ENCODE measurements at places on chromosomes 16 and 17.

GRCh38 chr16:81554979-81555378 is 110.4 kb downstream of the CMIP start:
- DNase-seq, result no peak

- DNase-seq, result no peak
Observed at GRCh38 chr17:67316781-67317180, 49.6 kb downstream of the PSMD12 start.

DNA sequence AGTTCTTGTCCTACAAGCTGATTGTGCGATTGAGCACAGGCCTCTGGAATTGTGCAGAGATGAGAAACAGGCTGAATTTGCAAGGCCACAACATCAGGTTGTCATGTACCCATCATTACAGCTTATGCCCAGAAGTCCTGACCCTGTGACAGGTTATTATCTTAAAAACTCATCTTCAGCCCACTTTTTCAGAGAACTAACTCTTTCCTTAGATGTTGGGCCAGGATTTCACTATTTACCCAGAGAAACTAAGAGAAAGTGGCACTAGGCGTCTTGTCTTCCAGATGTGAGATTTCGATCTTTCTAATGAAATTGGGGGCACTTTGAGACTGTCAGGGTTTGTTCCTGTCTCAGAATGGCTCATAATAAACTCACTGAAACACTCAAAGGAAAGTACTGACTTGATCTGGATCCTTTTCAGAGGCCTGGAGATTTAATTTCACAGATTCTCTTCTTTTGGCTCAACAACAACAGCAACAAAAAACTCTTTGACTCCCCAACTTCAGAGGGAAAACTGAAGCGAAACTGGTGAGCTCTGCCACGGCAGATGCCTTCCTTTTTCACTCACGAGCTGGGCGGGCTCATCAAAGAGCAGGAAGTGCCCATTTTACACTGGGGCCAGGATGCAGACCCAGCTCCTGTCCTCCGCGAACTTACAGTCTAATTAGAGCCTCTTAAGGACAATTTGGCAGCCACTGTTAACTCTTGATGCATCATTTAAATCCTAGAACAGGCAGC is 17.7 kb upstream of the SLC12A3 start:
- no peak for DNase-seq

GRCh38 chr17:67401598-67402504 is 24.8 kb downstream of the PITPNC1 start:
- no peak for DNase-seq

- no peak for DNase-seq
Observed at GRCh38 chr16:55839115-55839514, 6.2 kb upstream of the CES1 start.

GRCh38 chr17:75459246-75459589 is 2.8 kb downstream of the TMEM94 start:
- no peak for DNase-seq

DNA sequence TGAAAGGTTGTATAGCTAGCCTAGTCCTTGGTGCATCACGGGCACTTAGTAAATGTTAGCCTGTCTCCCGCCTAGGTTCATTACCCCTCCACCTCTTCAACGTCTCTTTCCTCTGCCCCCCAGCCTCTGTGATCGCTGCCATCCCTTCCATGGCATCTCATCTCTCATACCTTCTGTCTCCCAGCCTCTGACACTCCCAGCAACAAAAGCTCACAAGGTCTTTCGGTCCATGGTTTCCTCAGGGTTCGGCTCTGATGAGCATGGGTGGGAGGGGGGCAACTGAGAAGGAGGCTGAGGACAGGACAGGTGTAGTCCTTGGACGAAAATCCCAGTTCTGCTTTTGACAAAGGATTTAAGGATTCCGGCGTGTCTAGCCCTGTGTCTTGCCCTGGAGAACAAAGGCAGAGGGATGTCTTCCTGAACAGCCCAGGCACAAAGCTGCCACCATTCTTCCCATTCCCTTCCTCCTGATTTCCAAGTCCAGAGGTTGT is 16.7 kb downstream of the CCR7 start:
- no peak for DNase-seq

DNA sequence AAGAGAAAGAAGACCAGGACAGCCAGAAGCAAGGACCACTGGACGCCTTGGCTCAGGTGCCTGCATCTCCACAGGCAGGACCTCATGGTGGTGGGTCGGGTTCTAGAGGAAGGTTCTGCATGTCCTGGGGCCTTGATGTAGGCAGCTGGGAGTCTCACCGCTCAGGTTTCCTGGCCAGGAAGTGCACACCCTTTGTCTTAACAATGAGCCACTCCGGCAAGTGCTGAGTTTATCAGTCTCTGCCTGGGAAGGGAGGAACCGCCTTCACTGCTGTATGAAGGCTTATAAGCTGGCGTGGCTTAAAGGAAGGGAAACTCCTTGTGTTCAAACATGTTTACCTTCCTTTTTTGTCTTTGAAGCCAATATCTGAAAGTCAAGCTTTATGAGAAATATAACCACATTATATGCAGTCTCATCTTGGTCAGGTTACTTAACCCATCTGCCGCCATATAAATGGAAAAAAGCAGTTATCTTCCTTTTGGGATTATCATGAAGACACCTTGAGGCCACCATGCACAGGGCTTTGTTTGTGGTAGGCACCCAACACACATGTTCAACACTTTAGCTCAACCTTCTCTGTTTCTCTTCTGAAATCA is at the start of gene ST6GALNAC1:
Gene ST6GALNAC1, minus strand, starts transcription at position 205 of the 596 bp plus-strand sequence. Its CDS starts 119 bp downstream, at position 86.
- DNase-seq, result no peak

DNA sequence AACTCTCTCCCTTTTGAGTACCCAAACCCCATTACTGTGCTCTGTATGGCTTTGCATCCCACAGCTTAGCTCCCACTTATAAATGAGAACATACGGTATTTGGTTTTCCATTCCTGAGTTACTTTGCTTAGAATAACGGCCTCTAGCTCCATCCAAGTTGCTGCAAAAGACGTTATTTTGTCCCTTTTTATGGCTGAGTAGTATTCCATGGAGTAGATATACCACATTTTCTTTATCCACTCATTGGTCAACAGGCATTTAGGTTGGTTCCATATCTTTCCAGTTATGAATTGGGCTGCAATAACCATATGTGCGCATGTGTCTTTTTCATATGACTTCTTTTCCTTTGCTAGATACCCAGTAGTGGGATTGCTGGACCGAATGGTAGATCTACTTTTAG is 19.9 kb upstream of the SYT17 start:
- DNase-seq, result no peak

DNA sequence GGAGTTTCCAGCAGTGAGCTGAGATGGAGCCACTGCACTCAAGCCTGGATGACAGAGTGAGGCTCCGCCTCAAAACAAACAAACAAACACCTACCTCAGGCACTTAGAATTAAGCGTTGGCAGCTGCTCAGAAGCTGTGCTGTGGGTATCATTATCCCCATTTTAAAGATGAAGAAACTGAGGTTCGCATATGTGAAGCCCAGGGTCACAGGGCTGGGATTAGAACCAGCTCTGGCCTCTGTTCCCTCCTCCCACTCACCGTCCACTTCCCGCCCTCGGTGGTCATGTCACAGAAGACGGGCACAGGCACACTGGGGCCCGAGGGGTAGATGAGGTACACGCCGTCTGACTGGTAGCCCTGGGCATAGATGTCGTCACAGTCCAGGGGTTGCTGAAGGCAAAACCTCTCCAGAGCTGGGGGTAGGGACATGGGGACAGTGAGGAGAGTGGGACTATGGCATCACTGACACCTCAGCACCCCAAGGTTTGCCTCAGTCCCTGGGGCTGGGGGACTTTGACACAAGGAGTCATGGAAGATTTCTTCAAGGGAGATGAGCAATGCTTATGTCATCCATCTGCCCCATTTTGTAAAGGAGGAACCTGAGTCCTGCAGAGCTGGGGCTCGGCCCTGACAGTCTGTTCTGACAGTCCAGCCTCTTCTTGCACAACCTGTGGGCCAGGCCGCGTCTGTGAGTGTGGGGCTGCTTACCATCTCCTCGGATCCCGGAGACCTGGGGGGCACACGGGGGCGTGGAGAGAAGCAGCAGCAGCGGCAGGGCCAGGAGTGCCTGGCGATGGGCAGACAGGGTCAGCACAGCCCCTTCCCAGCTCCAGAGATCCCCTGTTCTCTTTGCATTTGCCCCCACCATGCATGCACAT is 700 bp downstream of the MFAP4 start:
- no peak for DNase-seq

- DNase-seq, result no peak
Observed at GRCh38 chr16:8611122-8611521, 10.4 kb upstream of the METTL22 start.

- no peak for DNase-seq
Observed at GRCh38 chr17:45345554-45346215, 28.9 kb upstream of the MAP3K14 start.

DNA sequence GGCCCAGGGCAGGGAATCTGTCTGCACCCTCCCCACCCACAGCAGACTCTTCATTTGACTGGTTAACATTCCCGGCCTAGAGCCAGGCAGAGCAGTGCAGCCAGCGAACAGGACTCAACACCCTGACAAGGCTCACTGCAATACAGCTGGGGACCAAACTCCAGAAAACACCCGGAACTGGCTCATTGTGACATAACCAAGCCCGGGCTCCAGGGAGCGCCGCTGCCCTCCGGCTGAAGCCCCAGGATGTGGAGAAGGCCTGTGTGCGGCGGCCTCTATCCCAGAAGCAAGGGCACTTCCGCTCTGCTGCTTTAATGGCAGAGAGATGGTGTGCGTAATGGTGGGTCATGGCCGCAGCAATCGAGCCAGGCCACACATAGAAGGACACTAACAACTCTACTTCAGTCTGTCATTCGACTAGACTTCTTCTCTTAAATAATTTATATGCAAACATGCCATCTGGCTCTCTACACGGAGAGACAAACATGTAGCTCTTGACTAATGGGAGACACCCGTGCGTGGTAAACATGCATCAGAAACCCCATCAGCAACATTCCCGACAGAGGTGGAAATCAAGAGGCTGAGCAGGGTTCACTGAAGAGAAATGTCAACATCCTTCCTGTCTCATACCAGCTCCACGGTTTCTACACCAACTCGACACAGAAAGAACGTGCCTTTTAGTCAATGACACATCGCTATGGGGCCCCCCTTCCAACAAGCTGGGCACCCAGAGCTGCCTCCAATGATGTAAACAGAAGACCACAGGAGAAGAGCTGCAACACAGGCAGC is 18.0 kb downstream of the KLHDC4 start:
- no peak for DNase-seq

DNA sequence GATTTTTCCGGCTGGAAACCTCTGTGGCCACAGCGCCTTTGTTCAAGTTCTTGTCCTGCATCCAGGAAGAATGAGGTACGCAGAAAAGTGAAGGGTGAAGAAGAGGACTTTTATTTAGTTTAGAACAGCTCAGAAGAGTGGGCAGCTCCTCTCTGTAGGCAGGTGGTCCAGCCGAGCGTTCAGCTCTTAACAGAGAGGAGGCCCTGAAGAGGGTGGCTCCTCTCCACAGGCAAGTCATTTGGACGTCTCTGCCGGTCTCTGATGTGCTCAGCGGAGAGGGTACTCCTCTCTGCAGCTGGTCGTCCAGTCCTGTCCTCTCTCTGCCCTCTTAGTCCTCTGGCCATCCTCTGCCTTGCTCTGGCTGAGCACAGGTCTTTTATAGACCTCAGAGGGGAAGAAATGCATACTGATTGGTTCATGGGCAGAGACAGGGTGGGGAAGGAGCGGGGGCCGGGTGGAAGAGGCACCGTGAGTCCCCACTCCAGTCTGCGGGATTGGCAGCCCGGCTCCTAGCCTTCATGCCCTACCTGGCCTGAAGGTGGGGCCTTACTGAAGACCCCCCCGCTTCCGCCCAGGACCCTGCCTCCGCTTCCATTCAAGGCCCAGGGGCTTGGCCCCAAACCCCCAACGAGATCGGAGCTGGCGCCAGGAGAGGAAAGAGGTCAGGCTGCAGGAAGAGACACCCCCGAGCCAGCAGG is 70.0 kb upstream of the NKD1 start:
- no peak for DNase-seq

- no peak for DNase-seq
Observed at GRCh38 chr17:55284944-55285339, 20.2 kb downstream of the HLF start.

DNA sequence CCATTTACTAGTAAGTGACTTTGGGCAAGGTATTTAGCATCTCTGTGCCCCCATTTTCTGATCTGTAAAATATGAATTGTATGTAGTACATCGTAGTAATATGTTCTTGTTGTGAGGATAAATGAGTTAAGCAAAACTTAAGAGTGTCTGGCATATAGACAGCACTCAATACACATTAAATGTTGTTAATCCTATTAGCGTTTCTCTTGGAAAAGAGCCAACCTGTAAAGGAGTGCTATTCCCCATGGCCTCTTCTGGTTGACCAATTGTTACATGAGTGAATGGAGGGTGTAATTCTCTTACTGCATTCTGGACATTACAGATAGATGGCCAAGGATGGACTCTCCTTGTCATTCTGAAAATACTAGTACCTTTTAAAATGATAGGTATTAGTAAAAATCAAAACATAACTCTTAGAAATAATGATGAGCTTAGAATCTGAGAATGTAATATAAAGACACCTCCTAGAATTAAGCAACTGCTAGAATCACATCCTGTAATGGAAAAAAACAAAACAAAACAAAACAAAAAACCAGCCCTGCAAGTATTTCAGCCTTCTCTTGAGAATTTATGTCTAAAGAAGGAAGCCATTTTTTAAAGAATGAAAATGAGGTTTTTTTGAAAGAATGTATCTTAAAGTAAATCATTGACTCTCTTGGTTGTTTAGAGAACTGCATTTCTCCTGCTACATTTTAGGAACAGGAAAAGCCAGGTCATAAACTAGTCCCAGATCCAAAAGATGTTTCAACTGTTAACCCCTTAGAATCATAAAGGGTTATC is 30.5 kb downstream of the IQCK start:
- DNase-seq, result no peak

DNA sequence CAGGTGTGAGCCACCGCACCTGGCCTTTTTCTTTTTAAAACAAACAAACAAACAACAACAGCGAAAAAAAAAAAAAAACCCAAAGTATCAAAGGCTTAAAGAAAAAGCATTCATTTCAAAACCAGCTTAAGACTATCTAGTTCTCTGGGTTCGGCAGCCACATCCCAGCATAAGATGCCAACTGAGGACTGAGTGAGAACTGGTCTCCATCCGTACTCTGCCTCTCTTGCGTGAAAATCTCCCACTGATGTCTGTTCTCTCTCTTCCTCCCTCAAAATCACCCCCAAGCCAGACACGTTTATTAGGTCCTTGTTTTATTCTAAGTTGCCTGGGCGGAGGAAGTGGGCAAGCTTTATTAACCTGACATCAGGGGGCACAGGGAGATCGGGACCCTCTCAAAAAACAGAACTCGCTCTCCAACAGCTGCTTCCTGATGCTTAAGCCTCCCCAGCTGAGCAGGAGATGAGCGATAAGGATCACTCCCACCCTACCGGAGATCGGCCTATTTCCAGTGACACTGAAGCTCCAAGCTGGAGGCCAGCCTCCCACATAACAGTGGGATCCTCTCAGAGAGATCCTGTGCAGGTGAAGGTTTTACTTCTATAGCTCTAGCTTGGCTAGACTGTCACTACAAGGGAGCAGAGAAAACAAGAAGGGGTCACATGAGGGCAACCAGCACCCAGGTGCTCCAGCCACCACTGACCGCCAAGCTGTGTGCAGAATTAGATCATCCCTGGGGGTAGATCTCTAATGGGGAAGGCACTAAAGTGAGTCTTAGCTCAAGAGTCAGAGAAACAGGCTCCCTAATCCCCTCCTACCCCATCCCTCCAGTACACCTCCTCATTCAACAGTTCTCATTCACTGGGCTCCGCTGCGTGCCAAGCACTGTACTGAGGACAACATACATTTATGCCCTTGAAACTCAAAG is 13.6 kb downstream of the CDC42EP4 start:
- DNase-seq, result no peak

Measured in brain pericyte (primary cell).